ENCODE measurements at places on chromosomes 7 and 10. TPM values are rescaled to one million over a fixed set of nuclear protein-coding genes. Genes with fewer than 3 reads are reported as not detected.

Gene VWDE
- total RNA-seq = 3.2 TPM

Gene ZFYVE27
- total RNA-seq = 35.0 TPM

Gene CCL24
- total RNA-seq = not detected

Gene ARID5B
- 35.7 TPM for total RNA-seq

Gene OR6B1
- not detected for total RNA-seq

Data from activated T-helper 2 cell treated with anti-CD3 and anti-CD28 coated beads, Interferon-gamma antibody, Interleukin-2, Interleukin-4, amounts not matched to agents 10 μg/mL and 5 μg/mL and 100 μg/mL, durations not matched to agents 14 hours and 24 hours and 36 hours (primary cell).